ENCODE measurements at places on chromosomes 3 and 15.

GRCh38 chr3:158460926-158461325, 110.1 kb upstream of the MLF1 start:
- DNase-seq: no peak

- DNase-seq: no peak
These were observed 215.1 kb downstream of the MCTP2 start for GRCh38 chr15:94446441-94446840.

DNA sequence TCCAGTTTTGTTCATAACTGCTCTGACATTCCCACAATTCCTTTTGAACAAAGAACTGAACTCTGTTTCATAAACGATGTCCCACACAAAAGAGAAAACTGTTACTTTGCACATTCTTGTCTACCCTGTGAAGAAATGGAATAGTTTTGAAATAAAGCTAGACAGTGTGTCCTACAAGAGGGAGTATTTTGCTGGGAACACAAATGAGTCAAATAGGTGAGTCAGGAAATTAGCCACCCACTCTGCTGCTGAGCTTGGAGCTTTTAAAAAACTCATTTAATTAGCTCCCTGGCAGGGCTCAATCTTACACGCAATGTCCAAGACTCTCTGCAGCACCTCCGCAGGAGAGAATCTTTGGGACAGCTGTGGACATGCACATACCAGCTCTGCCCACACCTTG, 193.4 kb downstream of the SLC9A9 start:
- DNase-seq: no peak

DNA sequence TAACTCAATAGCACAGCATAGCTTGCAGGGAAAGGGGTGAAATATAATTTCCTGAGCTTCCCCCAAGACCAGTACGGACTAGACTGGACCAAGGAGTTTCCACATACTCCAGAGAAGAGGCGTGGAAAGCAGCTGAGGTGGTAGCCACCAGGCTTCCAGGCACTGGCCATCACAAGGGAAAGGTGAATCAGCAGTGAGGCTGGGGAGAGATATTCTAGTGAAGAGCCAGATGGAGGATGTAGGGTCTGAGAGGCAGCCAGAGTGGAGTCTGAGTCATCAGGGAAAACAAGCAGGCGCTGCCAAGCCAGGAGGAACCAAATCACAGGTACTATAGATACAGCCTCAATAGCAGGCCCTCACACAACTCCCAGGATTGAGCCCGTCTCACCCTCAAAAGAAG, 9.6 kb upstream of the RASA2 start:
- DNase-seq: no peak

GRCh38 chr3:24678421-24678865, 183.8 kb upstream of the THRB start:
- no peak for DNase-seq

DNA sequence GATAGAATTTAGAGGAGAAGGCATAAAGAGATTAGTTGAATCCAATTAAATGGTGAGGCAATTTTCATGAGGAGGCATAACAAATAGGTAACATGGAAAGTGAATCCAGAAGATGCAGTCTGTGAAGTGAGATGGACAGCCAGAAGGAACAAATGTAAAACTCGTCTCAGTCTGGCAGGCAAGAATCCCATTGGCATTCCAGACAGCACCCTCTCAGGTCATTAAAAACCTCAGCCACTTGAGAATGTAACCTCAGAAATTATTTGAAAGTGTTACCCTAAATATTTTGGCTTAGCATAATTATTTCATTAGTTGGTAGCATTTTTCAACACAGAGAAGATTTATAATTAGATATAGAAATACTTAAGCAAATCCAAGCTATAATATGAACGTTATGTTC, 342.3 kb downstream of the LRRC3B start:
- no peak for DNase-seq

DNA sequence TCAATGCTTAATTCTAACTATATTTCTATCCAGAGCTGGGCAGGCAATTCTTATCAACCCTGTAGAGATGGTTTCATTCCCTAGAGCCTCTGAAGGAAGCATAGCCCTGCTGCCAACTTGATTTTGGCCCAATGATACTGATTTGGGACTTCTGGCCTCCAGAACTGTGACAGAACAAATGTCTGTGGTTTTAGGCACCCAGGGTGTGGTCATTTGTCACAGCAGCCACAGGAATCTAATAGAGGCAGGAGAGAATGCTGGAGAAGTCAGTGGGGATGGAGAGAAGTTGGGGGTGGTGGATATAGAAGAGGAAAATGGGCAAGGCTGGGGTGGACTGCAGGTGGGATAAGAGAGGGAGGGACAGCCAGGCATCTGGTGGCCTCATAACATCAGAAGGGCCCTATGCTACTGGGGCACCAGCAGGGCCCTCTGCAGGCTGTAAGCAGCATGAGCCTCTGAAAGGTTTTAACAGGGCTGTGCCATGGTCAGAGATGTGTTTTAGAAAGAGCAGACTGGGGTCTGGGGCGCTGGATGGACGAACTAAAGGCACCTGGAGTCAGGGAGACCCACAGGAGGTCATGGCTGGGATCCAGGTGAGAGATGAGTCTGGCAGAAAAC, 19.8 kb downstream of the MRPS11 start:
- no peak for DNase-seq

All from CD4-positive, alpha-beta T cell treated with Interleukin-12 subunit alpha and Interleukin-12 subunit beta, for 1 hour (primary cell).